ENCODE measurements at places on chromosomes 2 and 18.

GRCh38 chr2:219698748-219699439 is 71.5 kb downstream of the SLC4A3 start:
- no peak for DNase-seq

GRCh38 chr2:71682341-71682740 is 229.0 kb downstream of the DYSF start:
- DNase-seq = no peak

DNA sequence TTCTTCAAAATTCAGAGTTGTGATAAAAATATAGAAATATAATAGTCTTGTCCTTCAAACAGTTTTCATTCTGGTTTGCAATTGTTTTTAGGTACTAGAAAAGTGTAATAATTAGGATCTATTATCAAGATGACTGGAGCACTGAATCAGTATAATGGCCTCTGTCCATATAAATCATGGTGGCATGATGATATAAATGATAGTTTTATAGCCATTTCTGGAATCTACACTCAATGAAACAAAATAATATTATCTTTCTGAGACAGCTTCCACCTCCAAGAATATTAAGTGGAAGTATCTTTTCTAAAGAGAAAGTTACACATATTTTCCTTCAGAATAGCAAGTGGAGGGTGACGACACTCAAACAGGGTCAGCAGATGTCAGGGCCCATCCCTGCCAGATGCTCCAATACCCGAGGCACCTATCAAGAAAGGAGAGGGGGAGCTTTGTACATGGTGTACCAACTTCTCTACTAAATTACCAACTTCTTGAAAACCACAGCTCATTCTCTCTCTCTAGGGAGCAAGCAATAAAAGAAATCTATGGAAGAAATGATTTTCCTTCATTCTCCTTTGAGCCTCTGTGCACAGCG is 882.7 kb upstream of the CHAC2 start:
- no peak for DNase-seq

DNA sequence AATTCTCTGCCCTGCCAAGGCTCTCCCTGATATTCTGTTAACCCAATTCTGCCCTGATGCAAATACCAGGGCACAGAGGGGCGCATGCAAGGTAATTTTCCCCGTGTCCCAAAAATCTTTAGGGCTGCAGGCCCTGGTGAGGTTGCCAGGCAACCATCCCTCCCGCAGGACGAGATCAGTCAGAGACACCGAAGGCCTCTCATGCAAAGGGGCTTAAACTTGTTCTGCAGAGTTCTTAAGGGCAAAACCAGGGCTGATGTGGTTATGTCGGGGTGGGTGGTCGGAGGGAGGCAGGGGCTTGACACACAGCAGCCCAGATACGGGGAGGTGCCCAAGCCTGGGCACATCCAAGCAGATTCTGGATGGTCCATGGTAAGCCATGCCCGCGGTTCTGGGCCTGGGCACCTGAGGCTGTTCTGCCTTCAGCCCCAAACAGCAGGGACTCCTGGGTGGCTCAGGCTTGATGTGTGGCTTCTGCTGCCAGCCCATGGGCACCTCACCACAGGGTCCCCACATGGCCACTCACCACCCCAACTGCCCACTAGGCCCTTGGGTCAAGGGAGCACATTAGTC is 27.2 kb downstream of the STEAP3 start:
- DNase-seq = no peak

DNA sequence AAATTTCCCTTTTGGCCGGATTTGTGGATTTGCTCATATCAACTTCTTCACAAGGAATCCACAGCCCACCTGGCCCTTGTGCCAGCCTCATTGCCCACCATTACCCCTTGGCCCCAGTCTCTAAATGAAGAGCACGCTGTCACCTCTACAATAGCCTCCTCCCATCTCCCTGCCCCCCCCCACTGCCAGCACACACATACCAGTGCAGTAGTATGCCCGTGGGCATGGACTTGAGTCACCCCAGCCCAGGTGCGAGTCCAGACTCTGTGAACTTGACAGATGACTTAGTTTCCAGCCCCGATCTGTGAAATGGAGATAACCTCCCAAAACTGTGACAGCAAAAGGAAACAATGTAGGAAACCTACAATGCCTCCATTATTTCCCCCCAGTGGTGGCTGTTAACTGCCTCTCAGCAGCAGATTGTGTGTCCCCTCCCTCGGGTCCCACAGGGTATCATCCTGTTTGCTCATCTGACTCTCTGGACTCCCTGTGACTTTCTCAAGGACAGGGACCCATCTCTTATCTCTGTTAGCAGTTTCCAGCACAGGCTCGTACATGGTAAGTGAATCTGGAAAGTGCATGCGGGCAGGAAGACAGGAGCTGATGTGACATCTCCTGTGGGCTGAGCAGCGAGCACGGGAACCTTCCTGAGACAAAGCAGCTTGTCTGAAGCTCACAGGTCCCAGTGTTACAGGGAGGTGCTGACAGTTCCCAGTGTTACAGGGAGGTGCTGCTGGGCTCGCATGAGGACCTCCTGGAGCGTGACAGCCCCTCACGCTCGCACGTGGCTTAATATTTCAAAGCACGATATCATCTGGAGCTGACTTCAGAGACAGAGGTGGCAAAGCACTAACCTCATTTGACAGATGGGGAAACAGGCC is 4.2 kb upstream of the TMEM185B start:
- DNase-seq = no peak

DNA sequence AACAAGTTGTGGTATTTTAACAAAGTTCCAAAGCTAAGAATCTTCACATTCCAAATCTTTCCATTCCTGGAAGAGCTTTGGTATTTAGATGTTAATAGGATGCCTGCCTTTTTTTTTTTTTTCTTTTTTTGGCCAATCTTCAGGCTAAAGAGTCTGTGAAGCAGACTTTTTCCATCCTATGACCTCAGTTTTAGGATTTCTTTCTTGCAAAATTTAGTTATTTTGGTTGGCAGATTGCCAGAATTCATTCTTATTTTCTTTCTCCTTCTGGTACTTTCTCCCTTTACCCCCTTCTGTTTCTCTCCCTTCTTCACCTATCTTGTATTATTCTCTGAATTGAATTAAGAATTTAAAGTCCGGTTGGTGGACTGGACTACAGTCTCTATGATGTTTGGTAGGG is 217.8 kb upstream of the REV1 start:
- no peak for DNase-seq

- DNase-seq = no peak
These were observed 172.3 kb downstream of the INO80D start for GRCh38 chr2:205913668-205914067.

GRCh38 chr2:29201979-29202378 is 86.8 kb downstream of the CLIP4 start:
- no peak for DNase-seq

- DNase-seq = no peak
These were observed 496.5 kb downstream of the PID1 start for GRCh38 chr2:228774548-228774947.

- DNase-seq = no peak
These were observed 27.5 kb downstream of the ZNF892 start for GRCh38 chr2:95234816-95235215.

DNA sequence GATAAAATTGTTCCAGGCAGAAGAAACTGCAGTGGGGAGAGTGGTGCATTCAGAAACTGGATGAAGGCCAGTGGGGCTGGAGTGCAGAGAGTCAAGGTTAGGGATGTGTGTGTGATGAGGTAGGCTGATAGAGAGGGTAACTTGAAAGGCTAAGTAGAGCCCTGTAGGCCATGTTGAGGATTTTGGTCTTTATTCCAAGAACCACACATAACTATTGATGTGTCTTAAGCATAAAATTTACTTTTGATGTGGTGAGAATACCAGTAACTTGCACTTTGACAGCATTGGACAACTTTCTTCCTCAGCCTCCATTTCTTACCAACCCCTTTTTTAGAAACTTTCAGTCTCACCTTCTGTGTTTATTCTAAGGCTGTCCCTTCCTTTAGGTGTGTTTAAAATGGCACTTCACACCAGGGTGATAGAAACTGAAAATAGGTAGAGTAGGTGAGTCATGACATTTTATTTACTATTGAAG is 22.6 kb downstream of the MTX2 start:
- DNase-seq = no peak

DNA sequence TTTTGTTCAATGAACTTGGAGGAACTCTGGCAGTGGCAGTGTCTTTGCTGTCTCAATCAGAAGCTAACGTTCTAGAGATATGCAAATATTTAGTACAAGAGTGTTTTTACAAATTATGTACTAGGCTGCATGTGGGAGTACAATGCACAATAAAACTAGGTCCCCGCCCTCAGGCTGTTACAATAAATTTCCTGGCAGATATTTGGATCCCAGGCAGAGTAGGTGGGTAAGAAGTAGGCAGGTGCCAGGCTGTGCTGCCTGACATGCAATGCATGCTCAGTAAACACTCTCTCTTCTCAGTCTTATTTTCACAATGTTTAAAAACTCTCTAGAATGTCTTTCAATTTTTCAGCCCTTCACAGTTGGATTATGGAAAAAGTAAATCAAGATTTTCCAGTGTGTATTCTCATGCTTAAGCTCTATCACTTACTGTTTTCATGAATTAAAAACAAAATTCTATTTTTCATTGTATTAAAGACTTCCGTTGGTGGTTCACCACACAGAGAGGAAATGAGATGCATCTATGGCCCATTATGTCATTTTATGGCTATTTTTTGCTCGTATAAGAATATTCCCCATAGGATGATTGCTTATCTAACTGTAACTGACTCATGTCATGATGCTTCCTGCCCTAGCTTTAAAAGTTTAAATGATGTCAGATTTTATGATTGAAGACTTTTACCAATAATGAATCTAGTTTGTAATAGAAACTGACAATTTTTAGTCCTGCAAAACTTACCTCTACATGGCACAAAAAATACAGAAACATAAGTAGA is 346.1 kb downstream of the RND3 start:
- no peak for DNase-seq

DNA sequence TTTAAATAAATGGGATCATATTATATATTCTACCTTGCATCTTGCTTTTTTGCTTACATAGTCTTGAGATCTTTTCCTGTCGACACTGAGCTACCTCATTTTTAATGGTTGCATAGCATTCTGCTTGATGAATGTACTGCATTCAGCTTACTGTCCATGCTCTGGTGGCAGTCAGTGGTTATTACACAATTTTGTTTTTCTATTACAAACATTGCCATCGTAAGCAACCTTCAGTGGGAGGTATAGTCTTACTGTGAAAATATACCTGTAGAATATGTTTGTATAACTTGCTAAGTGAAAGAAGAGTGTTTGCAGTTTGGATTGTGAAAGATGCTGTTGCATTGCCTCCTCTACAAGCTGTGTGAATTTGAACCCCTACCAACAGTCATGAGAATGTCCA is 43.4 kb downstream of the UBXN4 start:
- no peak for DNase-seq

GRCh38 chr2:27756544-27757498 is 14.7 kb upstream of the MRPL33 start:
- no peak for DNase-seq

GRCh38 chr2:127740665-127741288 is 39.5 kb downstream of the SFT2D3 start:
- DNase-seq = no peak

DNA sequence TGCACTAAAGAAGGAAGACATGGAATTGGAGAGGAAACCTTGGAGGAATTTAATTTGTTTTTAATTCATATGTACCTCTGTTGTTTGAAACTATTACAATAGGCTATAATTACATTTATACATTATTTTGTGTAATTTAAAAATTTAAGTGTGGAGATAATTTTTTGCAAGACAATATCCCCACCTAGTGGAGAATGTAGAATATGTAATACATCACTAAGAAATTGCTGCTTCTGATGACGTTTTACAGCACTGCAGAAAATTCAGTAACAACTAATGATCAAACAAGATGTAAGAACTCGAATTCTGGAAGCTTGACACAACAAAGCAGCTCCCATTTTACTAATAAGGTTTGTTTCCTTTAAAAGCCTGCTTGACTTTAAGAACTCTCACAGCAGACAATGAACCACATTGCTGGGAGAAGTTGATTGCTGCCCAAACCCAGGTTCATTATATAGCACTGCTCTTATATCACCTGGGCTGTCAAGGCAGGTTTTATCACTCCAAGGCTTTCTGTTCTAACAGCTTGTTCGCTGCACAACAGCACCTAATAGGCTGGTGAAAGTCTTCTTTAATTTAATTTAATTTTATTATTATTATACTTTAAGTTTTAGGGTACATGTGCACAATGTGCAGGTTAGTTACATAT is 53.4 kb downstream of the THADA start:
- DNase-seq = no peak

DNA sequence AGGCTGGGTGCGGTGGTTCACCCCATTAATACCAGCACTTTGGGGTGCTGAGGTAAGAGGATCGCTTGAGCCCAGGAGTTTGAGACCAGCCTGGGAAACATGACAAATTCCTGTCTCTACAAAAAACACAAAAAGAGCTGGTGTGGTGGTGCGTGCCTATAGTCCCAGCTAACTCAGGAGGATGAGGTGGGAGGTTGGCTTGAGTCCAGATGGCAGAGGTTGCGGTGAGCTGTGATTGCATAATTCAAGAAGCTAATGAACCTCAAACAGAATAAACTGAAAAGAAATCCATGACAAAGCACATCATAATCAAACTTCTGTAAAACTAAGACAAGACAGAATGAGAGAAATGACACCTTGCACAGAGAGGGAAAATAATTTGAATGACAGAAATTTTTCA is 54.8 kb downstream of the SEMA4F start:
- DNase-seq = no peak

DNA sequence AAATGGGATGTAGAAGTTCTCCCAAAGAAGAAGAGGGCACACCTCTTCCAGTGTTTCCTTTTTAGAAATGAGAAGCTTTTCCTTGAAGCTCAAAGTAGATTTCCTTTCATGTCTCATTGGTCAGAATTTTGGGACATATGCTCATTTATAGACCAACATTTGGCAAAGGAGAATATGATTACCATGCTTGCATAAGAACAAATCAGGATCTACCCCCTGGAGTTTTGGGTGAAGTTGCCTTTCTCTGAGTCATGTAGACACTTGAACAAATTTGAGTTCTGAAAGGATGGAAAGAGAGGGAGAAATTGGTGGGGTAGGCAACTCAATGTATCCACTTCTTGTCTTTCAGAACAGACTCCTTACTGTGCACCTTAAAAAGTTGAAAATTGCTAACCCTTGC is 409.0 kb downstream of the SLC4A3 start:
- DNase-seq = no peak

DNA sequence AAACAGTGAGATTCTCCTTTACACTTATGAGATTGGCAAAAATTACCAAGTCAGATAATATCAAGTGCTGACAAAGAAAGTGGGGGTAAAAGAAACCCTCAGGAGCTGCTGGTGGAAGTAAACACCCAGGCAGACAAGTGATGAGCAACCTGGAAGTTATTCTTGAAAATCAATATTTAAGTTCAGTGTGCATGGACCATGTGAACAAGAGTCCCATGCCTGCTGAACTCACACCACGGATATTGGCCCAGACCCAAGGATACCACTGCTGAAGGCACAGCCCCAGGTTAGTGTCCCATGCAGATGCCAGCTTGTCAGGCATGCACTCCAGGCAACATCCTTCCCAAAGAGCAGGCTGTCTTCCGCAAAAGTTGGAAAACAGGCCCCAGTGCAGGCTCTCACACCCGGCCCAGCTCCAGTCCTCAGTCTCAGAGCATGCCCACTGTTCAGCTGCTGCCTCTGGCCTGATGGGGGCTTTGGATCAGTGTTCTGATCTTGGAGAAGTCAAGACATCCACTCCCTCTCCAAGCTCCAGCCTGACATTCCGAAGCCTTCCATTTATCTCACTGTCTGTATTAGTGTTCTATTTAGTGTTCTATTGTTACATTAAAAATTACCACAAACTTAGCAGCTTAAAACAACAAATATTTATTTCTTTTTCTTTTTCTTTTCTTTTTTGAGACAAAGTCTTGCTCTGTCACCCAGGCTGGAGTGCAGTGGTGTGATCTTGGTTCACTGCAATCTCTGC is 70.0 kb downstream of the HS1BP3 start:
- DNase-seq = no peak
